ENCODE measurements at places on chromosomes 11 and 22.

DNA sequence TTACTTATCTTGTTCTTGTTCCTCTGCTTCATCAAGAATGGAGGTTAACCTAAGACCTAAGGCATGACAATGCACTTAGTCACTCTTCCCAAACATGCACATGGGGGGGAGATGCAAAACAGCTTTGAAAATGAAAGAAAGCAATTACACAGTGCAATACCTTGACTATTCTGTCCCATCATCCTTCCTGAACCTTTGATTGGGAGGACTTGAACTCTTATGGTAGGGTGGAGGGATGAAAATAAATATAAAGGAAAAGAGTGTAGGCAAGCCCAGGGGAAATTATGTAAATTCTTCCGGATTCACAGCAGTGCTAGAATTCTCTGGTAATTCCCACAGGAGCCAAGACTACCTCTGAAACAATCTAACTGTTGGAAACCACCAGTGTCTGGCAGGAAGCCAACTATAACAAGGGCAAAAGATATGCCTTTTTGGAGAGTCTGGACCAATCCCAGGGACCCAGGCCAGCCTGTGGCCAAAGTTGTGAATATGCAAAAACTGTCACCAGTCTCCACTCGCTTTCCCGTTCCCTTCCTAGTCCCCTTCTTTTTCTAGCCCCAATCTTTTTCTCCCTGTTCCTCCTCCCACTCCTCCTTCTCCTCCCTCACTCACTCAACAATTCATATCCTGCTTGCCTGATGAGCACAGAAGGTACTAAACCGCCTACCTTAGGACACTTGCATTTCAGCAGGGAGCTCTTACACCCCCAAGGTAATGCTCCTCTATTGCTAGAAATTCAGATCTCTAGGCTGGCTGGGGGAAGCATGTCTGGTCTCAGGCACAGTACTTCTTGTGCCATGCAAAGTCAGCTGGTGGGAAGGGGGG is 2.5 kb upstream of the RCN1 start:
- no peak for DNase-seq

GRCh38 chr11:66044757-66045156 is 4.2 kb downstream of the GAL3ST3 start:
- DNase-seq = no peak

- no peak for DNase-seq
These were observed 39.3 kb upstream of the TP53I11 start for GRCh38 chr11:44989831-44990566.

DNA sequence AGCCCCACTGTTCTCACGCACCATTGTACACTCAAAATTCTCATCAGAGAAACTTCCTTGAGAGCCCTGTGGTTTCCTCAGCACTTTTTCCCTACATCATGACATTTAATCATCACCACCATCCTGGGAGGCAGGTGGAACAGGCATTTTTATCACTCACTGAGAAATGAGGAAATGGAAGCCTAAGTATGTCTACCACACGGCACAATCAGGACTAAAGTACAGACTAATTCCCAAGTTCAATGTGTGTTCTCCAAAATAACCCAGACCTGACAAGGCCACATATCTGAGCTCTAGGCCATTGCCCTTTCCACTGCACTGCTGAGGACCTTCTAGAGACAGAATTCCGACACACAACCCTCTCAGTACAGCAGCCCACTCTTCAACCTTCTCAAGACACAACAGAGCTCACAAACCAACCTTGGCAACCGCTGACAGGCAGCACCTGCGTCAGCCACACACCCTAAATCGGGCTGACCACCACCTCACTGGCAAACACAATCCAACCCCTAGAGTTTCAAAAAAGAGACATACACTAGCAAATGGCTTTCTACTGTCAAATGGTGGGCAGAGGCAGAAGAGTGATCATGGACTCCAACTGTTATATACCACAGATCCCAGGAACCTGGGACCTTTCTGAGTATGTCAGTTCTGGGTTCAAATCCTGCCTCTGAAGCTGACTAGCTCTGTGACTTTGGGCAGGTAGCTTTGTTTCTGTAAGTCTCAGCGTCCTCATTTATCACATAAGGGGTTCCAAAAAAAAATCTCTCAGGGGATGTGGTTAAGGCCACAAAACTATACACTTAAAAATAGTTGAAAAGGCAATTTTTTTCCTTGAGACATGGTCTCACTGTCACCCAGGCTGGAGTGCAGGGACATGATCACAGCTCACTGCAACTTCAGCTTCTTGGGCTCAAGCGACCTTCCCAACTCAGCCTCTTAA is 16.3 kb downstream of the SMCO4 start:
- no peak for DNase-seq

DNA sequence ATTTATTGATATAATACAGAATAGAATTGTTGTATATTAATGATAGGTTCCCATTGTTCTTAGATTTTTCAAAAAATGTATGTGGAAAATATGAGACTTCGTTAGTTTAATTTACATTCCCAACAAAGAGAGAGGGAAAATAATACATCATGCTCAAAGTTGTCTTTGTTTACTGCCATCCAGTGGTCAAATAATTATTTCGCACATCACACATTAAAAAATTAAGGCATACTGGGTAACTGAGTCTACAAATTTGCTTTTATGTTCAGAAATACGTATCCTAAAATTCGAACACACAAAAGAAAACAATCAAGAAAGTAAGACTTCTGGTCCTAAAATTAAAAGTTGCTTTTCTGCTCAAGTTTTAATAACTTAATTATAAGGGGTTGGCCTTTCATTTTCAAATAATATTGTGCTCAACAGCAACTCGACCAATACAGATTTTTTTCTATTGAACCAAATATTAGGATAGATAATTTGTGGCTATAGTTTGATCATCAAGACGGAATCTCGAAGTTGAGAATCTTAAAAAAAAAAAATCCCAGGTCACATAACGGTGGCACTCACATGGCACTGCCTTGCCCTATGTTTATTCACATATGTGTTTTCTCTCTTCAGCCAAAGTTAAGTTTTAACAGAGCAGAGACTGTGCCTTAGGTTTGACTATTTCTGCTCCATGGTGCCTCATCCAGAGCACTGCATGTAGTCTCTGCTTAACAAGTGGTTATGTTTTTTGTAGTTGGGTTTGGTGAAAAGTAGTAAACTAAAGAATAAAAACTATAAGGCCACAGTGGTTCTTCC is 12.3 kb downstream of the PDGFD start:
- no peak for DNase-seq

GRCh38 chr11:999009-999408 is 37.5 kb downstream of the MUC6 start:
- no peak for DNase-seq

DNA sequence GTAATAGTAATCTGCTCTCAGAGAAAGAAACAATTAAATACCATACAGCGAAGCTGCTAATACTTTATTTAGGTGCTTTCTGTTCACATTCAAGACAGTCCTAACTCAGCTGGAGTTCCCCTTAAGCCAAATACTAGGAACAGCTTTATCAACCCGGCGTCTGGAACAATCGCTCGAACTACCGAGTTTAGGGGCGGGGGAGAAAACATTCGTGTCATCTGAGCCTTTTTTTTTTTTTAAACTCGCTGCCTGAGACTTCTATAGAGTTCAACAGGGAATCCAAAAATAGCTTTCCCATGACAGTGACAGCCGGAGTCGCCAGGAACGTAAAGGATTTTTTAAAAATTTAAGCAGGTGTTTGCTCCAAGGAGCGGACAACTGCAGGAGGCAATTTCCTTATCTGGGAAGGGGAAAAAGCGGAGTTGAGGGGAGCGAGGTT is 852 bp downstream of the TRAF6 start:
- no peak for DNase-seq

GRCh38 chr11:58451585-58451984 is 9.5 kb upstream of the OR5B12 start:
- no peak for DNase-seq

DNA sequence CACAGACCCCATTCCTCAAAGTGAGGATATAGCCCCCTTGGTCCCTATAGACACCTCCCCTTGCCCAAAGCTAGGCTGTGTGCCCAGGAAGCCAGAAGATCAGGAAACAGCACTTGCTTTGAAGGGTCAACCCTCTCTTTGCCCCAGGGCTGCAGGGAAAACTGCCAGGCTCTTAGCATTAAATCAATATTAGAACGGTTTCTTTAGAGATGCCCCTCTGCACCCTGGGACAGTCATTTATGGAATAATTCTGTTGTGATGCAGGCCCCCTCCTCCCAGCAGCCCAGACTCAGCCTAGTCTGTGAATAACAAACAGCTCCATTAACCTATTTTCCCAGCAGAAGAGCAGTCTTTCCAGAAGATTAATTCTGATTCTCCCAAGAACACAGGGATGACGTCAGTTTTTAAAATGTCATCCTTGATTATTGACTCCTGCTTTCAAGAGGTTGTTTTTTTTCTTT is 11.6 kb upstream of the CAPN5 start:
- DNase-seq = peak; percentile 54

DNA sequence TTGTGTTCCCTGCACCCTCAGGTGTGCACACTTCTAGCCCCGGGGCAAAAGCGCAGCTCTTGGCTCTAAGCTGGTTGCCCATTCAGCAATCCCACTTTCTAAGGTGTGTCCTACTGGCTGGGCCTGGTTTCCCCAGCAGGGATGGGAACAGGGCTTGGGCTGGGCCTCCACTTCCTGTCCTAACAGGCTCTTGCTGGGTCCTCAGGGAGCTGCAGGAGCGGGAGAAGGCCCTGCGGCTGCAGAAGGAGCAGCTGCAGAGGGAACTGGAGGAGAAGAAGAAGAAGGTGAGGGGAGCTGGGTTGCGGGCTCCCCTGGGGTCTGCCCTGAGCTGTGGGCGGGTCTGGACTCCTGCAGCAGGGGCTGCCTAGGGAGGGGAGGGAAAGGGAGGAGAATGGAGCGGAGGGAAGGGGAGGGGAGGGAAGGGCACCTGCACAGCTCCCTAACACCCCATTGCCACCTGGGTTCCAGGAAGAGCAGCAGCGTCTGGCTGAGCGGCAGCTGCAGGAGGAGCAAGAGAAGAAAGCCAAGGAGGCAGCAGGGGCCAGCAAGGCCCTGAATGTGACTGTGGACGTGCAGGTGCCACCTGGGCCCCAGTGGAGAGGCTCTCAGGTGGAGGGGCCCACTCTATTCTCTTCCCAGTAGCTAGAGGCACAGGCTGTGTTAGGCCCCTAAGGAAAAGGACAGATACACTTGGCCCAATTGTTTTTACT is 24.6 kb downstream of the INCENP start:
- no peak for DNase-seq

DNA sequence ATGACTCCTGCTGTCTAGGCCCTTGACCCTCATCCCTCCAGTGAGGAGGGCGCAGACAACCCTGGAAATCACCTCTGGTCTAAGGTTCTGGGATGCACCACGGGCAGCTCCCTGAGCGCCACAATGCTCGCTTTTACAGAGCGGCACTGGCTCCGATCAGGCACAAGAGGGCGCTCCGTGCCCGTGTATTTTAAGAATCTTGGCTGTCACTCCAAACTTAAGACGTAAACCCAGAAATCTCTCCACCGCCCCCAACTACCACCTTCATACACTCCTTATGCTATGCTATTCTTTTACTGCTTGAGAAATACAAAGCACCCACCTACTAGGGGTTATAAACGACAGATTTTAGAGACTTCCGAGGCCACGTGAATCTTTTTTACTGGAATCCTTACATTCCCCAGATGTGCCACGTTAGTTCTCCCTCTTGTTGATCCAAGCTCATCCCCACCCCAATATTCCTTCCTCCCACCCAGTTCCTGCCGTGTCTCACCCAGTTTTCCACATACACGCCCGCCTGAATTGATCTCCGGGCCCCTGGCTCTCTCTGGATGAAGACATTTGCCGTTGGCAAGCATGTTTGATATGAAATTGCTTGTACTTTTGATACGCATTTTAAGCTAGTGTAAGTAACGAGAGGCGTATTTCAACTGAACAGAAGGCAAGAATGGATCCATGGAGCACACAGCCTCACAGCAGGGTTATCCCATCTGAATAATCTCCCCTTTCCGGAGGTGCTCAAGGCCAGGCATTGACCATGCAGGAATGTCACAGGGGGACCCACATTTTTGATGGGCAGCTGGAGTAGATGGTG is 453.5 kb downstream of the OPCML start:
- DNase-seq = no peak

DNA sequence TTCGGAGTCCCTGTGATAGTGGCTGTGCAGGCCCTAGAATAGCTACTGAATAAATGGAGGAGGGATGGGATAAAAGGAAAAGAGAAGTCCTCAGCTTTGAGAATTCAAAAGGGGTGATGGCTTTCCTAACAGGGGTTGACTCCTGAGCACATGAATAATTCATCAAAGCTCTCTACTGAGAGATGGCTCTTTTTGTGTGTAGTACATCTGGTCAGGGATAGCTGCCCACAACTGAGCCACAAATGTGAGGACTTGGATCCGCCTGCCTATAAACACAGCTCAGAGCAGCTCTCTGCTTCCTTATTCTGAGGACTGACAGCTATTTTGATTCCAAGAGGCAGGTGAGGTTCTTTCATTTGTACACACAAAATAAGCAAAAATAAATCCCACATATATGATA is 82.3 kb downstream of the USP35 start:
- DNase-seq = no peak
